Activated CD8-positive, alpha-beta memory T cell treated with anti-CD3 and anti-CD28 coated beads for 24 hours (primary cell): ENCODE measurements at places on chromosomes 5 and 9.

- DNase-seq, result no peak
Observed at GRCh38 chr9:130110596-130111021, 56.9 kb downstream of the GPR107 start.

DNA sequence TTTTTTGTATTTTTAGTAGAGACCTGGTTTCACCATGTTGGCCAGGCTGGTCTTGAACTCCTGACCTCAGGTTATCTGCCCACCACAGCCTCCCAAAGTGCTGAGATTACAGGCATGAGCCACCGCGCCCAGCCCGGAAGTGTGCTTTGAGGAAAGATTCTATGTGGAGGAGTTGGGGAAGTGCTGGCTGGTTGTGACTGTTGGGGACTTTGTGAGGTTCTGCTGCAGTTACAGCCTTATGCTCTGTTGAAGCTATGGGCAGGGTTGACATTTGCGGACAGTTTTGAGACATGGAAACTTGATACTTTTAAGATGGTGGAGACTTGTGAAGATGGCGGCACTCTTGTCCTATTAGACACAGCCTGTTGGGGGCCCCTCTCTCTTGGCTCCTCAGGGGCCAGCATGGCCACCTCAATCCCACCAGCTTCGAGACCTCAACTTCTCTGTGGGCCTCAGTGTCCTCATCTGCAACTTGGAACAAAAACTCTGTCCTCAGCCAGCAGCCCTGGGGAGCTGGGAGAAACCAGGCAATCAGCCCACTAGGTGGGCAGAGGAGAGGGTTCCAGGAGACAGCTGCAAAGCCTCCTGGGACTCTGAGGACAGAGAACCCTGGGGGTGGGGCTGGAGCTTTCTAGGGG lies 24.9 kb downstream of the C9orf50 start:
- no peak for DNase-seq

GRCh38 chr5:73454379-73455036 lies 5.9 kb upstream of the FOXD1 start:
- DNase-seq, result peak; percentile 59

DNA sequence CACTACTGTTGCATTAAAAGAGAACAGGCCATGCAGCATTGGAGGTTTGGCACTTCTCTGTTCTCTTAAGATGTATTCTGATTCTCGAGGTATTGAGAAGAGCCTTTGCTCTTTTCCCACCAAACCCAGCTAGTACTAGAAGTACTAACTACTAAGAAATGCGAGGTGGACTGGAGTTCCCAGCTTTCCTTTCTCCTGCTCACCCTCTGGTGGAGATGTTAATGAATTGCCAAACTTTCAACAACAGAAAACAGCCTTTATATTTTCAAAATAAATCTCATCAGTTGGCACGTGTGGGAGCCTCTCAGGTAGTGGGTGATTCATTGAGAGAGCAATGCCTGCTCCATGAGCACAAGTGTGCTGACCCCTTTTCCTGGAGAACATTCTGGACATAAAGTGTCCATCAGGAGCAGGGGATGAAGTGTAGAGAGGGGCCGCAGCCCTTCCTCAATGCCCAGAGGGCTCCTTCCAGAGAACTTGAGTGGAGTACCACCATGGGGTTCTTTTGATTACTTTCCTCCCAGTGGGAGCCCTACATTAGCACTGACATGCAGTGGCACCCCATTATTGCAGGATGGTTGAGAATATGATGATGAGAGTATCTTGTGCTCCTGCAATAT lies 45.7 kb downstream of the TMEM174 start:
- DNase-seq, result no peak

- DNase-seq, result no peak
Observed at GRCh38 chr9:35844628-35845270, 15.7 kb downstream of the TMEM8B start.

- no peak for DNase-seq
Observed at GRCh38 chr5:76319673-76320072, 83.4 kb upstream of the IQGAP2 start.

DNA sequence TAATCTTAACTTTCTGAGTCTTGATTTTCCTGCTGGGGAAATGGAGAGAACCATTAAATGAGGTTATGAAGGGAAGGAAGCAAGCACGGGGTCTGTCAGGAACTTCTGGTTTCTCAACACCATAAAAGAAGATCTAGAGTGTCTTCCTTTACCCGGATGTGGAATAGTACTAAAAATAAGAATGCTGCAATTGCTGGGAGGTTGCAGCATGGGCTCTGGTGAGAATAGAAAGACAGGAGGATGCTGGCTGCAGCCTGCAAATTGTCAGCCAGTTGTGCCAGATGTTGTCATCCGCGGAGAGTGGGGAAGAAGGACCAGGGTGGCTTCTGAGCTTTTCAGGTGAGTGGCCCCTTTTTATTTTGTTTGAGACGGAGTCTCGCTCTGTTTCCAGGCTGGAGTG lies 69.3 kb upstream of the STC2 start:
- DNase-seq, result no peak

DNA sequence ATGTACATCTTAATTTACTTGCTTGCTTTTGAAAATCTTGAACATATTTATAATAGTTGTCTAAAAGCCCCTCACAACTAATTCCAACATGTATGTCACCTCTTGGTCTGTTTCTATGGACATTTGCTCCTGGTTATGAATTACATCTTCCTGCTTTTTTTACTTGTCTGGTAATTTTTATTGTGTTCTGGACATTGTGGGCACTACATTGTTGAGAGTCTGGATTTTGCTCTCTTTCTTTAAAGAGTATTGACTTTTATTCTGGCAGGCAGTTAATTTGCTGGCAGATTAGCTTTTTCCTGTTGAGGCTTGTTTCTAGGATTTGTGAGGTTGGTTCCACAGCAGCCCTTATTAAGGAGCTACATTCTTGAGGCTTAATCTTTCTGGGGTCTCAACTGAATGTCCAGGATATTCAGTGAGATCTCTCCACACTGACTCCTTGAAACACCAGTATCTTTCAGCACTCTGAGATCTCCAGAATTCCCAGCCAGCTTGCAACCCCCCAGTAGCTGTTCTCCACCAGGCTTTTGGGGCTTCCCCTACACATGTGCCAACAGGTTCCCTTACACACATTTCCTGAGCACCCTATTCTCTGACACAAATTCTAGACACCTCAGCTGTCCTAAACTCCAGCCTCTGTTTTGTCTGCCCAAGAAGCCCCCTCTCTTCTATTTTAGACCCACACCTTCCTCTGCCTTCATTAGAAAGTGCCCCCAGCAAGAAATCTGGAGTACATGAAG lies 27.4 kb downstream of the KIAA1191 start:
- no peak for DNase-seq

GRCh38 chr5:172035049-172035448 lies 28.6 kb upstream of the FBXW11 start:
- no peak for DNase-seq

DNA sequence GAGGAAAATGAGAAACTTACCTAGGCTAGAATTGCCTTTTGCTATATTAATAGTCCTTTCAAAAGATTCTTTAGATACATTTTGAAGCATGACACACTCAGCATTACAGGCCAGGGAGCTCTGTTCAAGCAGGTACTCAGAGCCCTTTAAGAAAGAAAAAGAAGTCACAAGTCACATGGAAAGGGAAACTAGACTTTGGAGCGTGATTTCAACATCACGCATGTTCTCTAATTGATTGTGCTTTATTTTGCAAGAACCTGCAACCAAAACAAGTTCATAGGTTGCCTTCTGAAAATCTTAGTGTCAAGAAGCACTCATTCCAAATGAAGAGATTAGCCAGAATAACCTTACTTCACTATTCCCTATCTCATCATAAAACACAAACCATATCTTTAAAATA lies 103.8 kb downstream of the MPDZ start:
- no peak for DNase-seq

DNA sequence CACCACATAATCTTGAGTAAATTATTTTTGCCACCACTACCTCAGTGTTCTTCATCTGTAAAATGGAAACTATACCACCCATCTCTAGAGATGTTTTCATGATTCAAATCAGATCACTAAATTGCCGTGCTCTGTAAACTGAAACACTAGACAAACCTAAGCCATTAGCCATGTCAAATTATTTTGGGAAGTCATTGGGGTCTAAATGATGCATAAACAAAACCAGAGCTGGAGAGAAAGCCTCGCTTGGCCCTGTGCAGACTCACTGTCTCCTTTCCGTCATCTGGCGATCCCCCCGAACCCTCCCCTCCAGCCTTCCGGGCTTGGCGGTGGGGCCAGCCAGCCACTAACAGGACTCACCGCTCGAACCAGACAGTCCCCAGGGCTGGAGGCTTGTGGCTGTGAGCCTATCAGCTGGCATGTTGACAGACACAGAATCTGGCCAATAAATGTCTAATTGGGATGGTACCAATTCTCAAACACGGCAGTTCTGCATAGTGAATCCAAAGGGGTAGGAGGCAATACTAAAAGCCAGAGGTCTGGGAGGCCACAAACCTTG lies 256.5 kb downstream of the SEC61B start:
- no peak for DNase-seq

GRCh38 chr9:105195259-105195658 lies 49.2 kb upstream of the SLC44A1 start:
- no peak for DNase-seq

DNA sequence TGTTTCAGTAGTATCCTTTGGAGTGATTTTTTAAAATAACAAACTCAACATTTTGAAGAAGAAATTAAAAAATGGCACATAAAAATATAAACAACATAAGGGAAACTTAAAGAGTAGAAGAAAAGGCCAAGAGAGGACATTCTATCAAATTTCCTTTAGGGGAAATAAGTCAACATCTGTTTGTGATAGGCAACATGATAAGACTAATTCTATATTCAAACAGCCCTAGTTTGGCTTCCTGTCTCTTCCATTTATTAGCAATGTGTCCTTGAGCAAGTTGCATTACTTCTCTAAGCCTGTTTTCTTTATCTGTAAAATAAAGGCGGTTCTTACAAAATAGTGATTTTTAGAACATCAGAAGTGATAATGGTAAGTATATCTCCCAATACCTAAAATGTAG lies 24.7 kb downstream of the TYRP1 start:
- no peak for DNase-seq

DNA sequence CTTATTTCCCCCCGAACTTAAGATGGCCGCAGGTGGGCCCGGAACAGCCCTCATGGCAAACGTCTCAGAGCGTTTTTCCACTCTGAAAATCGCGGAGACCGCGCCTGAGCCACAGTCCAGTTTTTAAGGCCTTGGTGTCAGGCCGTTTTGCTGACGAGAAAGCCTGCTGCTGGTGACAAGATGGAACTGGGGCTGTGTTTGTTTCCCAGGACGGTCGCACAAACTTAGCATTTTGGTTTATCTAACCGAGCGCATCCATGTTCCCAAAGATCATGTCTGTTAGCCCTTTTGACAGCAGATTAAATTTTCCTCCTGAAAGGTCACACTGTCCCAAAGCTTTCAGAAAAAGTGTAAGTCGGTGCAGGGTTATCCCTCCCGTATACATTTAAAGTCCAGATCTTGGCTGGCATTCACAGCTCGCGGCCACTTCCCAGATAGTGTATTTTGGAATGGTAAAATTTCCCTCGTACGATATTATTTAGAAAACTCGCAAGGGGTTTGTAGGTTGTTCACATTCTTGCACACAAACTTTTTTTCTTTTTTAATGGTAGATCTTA lies 812 bp downstream of the SREK1 start:
- no peak for DNase-seq

- DNase-seq, result no peak
Observed at GRCh38 chr5:22754155-22754554, 99.0 kb downstream of the CDH12 start.

GRCh38 chr9:4293293-4293941 lies 6.5 kb downstream of the GLIS3 start:
- DNase-seq, result no peak

- no peak for DNase-seq
Observed at GRCh38 chr9:76756941-76757673, 7.1 kb upstream of the PCA3 start.

DNA sequence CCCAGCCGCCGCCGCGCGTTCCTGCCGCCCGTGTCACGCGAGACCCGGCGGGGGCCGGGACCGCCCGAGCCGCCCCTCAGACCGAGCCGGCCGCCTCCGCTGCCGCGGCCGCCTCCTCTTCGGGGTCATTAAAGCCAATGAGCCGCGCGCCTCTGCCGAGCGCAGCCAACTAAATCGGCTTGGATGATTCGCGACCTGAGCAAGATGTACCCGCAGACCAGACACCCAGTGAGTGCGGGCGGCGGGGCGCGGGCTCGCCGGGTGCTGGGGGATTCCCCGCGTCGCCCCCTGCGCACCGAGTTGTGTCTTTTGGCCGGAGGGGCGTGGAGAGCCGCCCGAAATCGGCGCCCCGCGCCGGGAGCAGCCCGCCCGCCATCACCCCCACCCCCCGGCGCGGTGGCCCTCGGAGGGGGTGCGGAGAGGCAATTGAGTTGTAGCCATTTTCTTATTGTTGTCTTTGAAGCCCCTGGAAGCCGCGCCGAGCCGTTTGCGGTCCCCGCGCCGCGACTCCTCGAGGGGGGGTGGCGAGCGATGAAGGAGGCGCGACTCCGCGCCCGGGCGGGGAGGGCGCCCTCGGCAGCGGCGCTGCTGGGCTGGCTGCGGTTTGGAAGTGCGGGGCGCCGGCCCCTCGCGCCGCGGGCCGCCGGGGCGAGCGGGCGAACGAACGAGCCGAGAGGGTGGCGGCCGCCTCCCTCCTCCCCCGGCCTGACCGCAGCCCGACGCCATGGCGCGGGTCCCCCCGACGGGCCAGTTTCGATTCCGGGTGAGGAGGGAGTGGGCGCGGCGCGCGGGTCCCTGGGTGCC lies 1.0 kb downstream of the TLE4 start:
- DNase-seq, result peak; percentile 82

- no peak for DNase-seq
Observed at GRCh38 chr5:20300110-20300509, 312.1 kb upstream of the CDH18 start.

GRCh38 chr5:122455939-122456338 lies 143.9 kb downstream of the SNCAIP start:
- DNase-seq, result no peak

DNA sequence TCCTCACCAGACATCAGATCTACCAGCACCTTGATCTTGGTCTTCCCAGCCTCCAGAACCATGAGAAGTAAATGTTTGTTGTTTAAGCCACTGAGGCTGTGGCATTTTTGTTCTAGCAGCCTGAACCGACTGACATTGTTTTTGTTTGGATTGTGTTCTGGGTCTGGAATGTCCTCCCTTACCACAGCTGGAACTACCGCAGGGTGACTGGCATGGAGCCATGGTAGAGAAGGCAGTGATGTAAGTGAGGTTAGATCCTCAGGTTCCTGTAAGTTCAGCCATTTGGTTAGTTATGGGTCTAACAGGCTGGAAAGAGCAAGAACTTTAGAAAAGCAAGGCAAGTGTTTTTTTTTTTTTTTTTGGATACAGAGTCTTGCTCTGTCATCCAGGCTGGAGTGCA lies 209.3 kb downstream of the DAB2IP start:
- no peak for DNase-seq

GRCh38 chr5:133807348-133807747 lies 161.1 kb downstream of the C5orf15 start:
- DNase-seq, result no peak

GRCh38 chr9:109409773-109410397 lies 88.2 kb downstream of the PTPN3 start:
- no peak for DNase-seq

GRCh38 chr5:38796742-38797108 lies 49.1 kb upstream of the OSMR start:
- no peak for DNase-seq
